Activated naive CD8-positive, alpha-beta T cell treated with anti-CD3 and anti-CD28 coated beads, Interleukin-2, amount 50 U/mL, for 24 hours (primary cell): ENCODE measurements at places on chromosomes 2 and 18.

GRCh38 chr2:47270421-47270820 lies 115.3 kb upstream of the STPG4 start:
- DNase-seq = no peak

DNA sequence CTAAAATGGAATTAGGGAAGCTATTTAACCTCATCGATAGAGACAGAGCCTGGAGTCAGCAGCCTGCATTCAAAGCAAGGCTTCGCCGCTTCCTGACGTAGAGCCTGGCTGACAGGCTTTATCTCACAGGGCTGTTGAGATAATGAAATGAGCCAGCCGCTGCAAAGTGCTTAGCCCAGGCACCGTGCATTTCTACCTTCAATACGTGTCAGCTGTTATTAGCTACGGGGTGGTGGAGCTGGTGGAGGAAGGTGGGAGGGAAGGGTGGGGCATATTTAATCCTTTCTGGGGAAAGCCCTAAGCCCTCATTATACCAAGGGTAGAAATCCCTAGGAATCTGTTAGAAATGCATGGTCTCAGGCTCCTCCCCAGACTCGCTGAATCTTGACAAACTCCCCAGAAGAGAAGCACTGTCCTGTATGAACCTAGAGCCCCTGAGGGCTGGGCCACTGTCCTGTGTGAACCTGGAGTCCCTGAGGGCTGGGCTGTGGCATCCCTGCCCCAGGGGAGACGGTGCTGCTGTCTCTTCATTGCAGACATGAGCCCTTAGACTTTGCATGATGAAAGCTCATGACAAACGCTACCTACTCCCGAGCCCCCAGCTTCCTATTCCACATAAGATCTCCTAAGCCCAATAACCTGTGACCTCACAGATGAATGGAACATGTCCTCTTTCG lies 72.4 kb downstream of the ALPK2 start:
- DNase-seq = no peak

DNA sequence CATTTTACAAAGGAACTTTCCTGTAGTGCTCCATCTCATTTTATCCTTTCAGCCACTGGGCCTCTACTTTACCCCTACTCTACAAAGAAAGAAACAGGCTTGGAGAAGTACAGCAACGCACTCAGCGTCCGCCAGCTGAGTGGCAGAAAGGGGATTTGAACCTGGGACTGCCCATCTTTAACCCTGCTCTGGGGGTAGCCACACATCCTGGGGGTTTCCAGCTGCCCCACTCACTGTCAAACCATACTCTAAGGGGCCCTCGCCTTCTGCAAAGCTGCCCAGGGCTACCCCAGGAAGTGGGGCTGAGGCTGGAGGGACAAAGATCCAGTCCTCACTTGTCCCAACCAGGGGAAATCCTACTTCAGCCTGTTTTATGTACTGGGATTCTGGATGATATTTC lies 17.9 kb downstream of the HS1BP3 start:
- no peak for DNase-seq

GRCh38 chr2:11344956-11345677 lies 681 bp upstream of the ROCK2 start:
- no peak for DNase-seq

DNA sequence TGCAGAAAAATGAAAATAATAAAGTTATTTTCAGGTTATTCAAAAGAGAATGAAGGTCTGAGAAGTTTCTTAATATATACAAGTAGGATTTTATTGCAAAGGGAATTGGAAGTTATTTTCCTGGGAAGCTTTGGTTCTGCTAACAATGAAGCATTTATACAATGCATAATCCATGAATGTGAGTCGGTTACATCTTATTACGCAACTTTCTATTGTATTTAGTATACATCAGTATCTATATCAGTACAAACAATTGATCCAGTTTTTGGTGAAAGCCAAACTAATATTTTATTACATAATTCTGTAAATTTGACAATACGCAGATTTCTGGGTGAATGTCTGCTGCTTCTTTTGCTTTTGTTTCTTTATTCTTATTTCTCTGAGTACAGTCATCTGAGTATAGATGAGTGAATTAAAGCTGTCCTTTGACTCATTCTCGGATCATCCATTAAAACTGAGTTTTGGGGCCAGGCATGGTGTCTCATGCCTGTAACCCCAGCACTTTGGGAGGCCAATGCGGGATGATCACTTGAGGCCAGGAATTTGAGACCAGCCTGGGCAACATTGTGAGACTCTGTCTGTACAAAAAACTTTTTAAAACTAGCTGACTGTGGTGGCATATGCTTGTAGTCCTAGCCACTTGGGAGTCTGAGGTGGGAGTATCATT lies 108.5 kb downstream of the SOCS6 start:
- no peak for DNase-seq

DNA sequence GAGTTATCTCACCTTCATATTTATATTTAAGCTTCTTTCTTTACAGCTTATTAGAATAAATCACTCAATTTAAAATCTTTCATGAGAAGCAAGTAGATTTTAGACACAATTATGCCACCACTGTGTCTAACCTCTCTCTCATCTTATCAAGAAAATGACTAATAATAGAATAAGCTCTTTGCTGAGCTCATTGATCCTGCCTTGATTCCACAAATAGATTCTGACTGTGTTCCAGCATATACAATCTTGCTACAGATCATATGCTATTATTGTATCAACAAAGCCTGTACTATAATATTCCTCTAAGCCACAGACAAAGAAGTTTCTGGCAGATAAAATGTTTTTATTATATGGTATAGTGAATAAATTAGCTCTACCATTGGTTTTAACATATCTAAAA lies 168.7 kb upstream of the GULP1 start:
- no peak for DNase-seq

DNA sequence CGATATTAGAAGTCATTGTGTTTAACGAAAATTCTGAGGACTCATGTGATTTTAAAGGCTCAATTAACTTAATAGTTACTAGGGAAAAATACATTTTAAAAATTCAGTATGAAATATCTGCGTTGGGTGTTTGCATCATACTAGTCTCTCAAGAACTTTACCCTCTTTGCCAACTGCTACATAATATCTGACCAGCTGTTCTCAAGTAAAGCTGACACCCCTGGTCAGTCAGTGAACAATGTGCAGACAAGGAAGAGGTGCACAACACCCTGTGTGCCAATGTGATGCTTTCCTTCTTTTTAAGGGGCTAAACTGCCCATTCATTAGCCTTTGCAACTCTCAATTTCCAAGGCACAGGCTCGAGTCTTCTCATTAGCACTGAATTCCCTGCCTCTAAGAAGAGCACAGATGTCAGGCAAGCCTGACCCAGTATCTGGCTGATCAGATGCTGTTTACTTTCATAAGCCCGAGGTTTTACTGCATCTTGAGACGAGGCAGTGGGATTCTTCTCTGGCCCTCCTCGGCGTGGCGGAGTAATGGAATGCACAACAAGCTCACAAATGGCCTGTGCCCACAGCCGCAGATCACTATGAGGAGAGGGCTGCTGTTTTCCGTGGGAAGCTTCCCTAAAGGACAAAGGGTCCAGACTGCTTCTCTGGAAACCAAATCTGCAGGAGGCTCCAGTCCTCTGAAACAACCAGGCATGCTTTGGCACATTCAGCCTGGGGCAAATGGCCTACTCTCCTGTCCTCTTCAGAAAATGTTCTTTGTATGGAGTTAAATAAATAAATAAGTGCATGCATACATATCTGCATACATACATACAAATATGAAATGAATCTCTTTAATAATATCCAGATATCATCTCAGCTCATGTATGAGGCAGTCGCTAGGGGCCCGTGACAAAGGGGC lies 240.3 kb downstream of the ZNF521 start:
- no peak for DNase-seq

DNA sequence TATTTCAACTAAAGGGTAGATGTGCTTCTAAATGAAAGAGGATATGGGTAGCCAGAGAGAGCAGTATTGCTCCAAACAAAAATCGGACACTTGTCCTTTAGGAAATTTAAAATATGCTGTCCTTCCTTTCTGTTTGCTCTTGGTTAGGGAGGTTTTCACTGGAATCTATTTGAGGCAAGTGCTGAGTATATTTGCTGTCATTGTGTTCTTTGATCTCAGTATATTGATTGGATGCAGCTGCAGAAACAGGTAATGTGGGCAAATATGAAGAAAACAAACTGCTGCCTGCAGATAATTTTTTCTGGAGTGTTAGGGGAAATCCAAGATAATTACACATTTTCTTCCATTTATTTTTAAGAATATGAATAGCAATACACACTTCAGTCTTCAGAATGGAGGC lies 410.2 kb downstream of the NCKAP5 start:
- no peak for DNase-seq

GRCh38 chr18:27483276-27483675 lies 298.2 kb upstream of the CHST9 start:
- no peak for DNase-seq

DNA sequence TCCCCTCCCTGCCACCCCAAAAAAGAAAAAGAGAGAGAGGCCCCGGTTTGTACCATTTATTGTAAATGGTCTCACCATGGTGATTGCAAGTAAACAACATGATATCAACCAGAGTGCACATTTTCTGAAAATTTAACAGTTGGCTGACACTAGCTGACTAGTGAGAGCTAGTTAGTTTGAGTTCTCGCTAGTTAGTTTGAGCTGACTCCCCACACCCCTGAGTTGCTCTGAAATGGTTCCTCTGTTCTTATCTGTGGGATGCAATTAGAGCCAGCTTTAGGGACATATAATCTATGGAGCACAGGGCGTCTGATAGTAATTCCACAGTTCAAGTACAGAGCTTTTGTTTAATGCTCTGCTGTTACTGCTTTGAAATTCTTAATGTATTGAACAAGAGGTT lies 13.1 kb downstream of the CASP10 start:
- DNase-seq = no peak

- DNase-seq = no peak
These were observed 46.1 kb upstream of the RAB1A start for GRCh38 chr2:65175894-65176530.

- no peak for DNase-seq
These were observed 16.0 kb downstream of the EPG5 start for GRCh38 chr18:45951016-45951714.

DNA sequence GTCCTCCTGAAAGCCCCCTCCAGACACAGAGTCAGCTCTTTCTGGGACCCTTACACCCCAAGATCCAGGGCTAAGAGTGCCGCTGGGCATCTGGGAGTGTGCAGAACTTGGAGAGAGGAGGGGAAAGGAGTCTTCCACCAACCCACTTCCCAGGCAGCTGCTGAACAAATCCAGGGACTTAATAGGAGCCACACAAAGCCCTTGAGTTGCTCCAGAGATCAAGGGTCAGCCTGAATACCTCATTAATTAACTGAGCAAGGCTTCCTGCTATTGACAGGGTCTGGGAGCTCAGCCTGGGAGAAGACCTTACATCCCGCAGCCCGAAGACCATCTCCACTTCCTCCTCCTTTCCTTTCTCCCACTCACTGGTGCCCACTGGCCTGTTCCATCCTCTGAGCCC lies 108.3 kb downstream of the CELF4 start:
- DNase-seq = no peak
